Fibroblast of lung (primary cell): ENCODE measurements at places on chromosomes 1 and 21.
A peak's percentile ranks its signal among the peaks of the same experiment; 100 is the strongest.

DNA sequence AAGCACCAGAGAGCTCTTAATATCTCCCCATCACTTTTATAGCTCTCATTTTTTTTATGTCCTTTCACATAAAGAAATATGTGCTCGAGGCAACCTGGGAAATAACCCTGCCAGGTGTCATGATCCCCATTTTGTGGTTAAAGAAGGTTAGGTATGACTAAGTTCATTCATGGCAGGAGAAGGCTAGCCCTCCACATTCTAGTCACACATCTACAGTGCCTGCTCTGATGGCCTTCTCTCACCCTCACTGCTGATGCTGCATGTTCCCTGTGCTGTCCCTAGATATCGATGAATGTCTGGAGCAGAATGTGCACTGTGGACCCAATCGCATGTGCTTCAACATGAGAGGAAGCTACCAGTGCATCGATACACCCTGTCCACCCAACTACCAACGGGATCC, 187.5 kb downstream of the TPR start:
- no peak for DNase-seq

GRCh38 chr1:217274416-217274815, 356.5 kb downstream of the GPATCH2 start:
- peak; percentile 21 for DNase-seq

DNA sequence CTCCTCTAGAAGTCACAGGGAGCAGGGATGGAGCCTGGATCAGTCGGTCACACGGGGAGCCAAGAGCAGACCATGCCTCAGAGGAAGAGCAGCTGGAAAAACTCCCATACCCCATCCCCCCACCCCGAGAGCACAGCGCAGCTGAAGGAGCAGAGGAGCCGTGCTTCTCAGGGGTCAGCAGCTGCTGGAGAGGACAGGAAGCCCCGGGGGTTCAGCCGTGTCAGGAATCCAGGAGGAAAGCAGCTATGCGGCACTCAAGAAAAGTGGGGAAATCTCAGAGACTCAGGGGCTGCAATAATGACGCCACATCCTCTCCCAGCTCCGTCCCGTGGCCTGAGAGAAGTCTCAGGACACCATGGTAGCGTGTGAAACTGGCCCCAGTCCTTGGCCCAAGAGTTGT, 102.3 kb downstream of the NPHP4 start:
- no peak for DNase-seq

GRCh38 chr1:8712413-8713231, 104.8 kb downstream of the RERE start:
- peak; percentile 89 for DNase-seq

- peak; percentile 47 for DNase-seq
Measured at GRCh38 chr1:89633800-89634625, 1.1 kb downstream of the LRRC8C start.

GRCh38 chr1:179938752-179939151, 15.9 kb upstream of the CEP350 start:
- DNase-seq = no peak

GRCh38 chr1:196955926-196956325, 12.4 kb downstream of the CFHR2 start:
- DNase-seq = no peak

DNA sequence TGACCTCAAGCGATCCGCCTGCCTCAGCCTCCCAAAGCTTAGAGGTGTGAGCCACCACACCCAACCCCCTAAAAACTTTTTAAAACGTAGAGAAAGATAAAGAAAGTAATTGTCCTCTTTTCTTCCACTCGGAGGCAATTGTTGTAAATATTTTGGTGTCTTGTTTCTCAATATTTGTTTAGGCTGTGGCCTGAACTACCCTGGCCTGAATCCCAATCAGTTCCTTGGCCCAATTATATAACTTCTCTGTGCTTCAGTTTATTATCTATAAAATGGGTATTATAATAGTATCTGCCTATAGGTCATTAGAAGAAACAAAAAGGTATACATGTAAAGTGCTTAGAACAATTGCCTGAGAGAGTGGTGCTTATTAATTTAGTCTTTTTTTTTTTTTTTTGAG, 1.8 kb upstream of the ATP5PO start:
- no peak for DNase-seq

GRCh38 chr21:35226968-35227744, 178.1 kb upstream of the RUNX1 start:
- DNase-seq = no peak

DNA sequence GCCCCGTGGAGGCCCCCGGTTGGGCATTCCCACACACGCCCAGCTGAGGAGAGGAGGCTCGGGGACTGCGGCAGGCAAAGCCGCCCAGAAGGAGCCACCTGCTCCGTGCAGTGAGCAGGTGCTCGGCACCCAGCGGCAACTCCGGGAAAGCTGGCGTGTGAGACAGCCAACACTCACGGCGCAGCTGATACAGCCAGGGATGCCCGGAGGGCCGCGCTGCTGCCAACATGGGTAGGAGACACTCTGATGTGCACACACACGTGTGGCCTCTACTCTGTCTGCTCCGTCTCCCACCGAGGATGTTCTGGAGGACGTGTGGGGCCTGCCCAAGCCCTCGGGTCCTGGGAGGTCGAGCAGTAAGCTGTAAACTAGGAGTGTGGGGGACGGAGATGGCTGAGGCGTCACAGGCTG, 12.9 kb downstream of the MORN1 start:
- no peak for DNase-seq

DNA sequence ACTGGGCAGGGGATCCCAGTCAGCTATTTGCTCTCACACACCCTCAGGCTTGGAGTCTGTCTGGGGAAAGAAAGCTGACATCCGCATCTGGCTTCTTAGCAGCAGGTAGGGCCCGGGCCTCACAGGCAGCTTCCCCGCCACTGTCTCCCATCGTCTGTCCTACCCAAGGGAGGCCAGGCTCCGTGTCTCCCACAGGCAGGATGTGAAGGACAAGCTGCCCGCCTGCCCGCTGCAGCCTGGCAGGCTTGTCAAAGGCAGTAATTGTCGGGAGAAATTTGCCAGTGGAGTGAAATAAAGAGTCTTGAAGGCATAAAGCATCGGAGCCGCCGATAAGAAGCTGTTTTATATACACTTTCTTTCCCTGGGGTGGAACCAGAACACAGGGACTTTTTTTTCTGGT, 44.0 kb upstream of the DISP3 start:
- no peak for DNase-seq

DNA sequence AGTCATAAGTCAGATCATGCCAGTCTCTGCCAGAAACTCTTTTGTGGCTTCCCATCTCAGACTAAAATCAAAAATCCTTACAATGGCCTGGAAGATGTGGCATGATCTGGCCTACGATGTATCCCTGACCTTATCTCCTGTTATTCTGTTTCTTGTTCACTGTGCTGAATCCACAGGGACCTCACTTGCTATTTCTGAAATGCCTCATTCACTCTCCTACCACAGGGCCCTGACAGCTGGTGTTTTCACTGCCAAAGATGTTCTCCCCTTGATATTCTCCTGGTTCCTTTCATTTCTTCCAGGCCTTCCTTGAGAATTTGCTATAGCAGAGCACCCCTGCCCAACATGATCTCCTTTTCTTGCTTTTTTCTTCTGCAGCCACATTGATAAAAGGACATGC, 1.7 kb downstream of the DNALI1 start:
- DNase-seq = no peak

- no peak for DNase-seq
Measured at GRCh38 chr1:103958699-103959098, 209.0 kb downstream of the AMY1C start.

DNA sequence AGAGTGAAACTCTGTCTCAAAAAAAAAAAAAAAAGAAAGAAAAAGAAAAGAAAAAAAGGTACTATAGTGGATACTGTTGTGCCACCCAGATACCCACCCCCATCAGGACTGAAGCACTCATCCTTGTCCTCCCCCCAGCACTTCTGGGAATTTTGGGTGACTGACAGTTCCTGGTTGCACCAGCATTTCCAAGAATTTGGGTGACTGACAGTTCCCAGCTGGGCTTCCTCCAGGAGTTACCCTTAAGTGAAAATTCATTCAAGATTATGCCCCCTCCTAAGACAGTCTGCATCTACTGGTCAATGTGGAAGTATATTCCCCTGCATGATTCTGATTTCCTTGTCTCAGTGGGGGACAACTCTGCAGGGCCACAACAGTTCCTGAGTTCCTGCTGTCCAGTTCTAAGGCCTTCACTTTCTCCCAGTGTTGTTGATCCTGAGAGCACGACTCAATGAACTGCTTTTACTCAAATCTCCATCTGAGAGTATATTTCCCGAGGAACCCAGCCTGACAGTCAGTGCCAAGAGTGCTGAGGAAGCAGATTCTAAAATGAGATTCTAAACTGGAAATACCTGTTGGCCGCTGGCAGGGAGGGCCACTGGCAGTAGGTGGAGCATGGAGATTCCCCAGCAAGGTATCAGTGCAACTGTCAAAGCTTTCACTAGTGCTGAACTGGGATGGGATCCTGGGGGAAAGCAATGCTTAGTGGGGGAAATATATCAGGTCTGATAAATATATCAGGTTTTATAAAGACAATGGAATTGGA, 18.5 kb downstream of the RIIAD1 start:
- DNase-seq = no peak

DNA sequence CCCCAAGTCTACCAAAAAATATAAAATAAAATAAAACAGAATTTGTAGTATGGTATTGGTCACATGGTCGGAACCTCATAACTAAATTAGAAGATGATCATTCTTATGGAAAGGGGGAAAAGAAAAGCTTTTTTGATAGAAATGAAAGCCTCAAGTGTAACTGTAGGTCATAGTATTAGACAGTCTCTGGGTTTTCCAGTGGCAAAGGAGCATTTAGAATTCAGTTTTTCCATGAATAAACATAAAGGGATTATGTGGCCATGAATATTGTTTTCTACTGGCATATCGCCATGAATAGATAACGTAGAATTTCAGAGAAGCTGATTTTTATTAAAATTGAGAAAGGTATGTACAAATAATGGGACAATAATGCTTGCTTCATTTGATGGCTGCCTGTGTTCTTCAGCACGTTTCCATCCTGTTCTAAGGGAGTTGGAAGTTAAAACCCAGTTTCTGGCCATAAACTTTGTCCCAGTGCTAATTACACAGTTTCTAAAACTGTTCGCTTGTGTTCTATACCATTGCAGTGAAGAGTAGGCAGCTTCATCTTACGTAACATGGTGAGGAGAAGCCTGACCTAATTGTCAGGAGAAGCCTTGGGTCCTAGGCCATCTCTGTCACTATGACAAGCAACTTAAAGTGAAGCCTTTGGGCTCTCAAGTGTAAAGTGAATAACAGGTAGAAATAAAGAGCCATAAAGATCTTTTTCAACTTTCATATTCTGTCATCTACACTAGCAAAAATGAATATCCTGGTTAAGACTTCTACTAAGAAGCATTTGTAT, 70.5 kb upstream of the PGD start:
- no peak for DNase-seq

DNA sequence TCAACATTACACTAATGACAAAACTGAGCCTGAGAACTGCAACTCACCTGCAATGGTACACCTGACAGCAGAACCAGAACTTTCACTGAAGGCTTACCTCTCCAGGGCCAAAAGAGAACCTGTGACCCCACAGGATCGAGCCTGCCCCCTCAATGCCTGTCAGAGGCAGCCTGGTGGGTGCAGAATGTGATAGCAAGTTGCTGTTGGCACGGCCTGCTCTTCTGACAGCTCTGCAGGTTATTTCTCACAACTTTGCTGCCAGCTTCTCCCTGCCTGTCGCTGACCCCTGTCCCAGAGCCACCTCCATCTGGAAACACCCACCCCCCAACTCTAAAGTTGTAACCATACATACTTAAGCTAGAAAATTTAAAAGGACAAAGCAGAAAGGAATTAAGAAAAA, 35.2 kb downstream of the HIVEP3 start:
- DNase-seq = no peak

- no peak for DNase-seq
Measured at GRCh38 chr1:53572065-53572814, 113.0 kb downstream of the DMRTB1 start.

DNA sequence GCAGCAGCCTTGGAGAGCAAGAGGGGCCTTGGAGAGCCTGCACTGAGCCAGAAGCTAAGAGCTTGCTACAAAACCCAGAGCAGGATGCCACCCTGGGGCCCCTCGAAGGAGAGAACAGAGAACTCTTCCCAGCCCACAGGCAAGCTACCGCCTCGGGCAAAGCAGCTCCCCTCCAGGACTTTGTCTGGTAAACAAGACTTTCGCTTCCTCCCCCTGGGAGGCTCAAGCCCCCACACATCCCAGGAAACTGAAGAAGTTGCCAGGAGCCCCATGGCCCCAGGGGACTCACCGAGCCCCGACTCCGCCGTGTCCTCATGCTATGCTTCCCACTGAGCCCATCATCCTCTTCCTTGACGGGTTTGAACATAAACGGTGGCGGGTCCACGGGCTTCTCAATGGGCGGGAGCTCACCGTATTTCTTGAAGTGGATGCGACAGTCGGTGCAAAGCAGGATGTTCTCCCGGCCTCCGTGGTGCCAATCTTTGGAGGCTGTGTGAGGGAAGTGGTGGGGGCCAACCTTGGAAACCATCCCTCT, 45.9 kb downstream of the SLC45A1 start:
- no peak for DNase-seq

GRCh38 chr1:176374967-176375569, 87.9 kb upstream of the PAPPA2 start:
- peak; percentile 72 for DNase-seq

DNA sequence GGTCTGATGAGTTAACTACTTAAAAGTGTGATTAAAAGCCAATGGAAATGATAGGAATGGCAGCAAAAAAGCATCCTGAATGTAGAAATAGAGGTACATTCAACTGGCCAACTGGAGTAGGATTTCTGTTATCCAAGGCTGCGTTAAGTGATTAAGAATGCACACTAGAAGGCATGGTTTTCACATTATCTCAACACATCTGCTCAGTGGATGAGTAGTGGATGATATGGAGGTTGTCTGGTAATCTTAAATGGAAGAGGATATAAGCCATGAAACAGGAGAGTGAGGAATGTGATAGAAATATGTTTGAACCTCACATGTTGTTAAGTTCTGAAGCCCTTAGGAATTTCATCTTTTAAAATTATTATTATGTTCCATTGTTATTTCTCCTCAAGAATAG, 839.9 kb downstream of the USP25 start:
- DNase-seq = peak; percentile 82

DNA sequence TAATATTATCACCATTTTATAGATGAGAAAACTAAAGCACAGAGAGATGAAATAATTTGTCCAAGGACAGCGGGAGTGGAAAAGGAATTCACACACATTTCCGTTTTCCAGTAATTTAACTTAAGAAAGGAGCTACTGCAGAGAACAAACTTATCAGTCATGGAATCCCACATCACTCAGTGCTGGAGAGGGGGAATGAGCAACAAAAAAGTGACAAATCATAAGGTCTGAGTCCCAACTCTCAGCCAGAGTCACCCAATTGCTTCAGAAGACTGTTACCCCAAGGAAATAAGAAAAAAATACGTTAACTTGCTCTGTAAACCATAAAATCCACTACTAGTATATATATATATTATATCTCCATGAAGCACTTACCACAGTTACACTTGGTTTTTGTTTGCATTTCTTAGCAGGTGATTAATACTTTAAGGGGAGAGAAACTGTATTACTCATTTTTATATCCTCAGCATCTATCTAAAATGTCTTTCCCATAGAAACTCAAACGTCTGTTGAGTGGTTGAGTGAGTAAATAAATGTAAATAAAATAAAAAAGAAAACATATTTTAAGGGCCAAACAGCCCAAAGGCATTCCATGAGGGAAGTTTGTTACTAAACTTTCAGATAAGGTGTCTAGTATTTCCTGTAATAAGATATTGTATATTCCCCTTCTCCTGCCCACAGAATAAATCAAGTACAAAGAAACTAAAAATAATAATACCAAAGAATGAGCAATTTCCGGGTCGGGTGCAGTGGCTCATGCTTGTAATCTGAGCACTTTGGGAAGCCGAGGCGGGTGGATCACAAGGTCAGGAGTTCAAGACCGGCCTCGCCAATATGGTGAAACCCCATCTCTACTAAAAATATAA, 76.8 kb downstream of the SLC45A1 start:
- DNase-seq = peak; percentile 92
